Left colon (tissue), 2 donors: ENCODE measurements at places on chromosomes 1 and 21. TPM values are rescaled to one million over a fixed set of nuclear protein-coding genes. Genes with fewer than 3 reads are reported as not detected.

The LRRIQ3 gene
- total RNA-seq: 0.34 TPM

The ADAMTS1 gene
- total RNA-seq: 12.6 TPM

GRCh38 chr1:16231331-16232315 is 5.4 kb downstream of the CPLANE2 start:
- DNase-seq: no peak

DNA sequence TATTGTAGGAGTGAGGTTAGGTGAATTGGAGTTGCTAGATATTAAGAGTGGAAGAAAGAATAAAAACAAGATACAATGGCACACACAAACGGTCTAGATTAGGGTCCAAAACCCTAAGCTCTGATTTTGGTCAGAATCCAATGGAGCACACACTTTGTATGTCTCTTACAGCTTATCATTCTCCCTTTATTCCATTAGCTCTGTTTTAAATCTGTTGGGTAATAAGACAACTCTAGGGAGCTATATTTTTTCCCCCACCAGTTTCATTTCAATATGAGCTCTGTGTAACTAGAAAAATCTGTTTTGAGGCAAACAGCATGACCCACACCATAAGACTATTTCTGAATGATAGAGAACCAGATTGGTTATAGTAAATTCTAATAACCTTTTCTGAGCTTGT is 465.6 kb downstream of the ADGRL2 start:
- no peak for DNase-seq
